Activated T-cell treated with anti-CD3 and anti-CD28 coated beads for 1 hour (primary cell): ENCODE measurements at places on chromosomes 2 and 18.

GRCh38 chr18:35114305-35114704 is 73.1 kb downstream of the MAPRE2 start:
- DNase-seq = no peak

GRCh38 chr2:19838616-19839015 is 63.2 kb downstream of the TTC32 start:
- no peak for DNase-seq

DNA sequence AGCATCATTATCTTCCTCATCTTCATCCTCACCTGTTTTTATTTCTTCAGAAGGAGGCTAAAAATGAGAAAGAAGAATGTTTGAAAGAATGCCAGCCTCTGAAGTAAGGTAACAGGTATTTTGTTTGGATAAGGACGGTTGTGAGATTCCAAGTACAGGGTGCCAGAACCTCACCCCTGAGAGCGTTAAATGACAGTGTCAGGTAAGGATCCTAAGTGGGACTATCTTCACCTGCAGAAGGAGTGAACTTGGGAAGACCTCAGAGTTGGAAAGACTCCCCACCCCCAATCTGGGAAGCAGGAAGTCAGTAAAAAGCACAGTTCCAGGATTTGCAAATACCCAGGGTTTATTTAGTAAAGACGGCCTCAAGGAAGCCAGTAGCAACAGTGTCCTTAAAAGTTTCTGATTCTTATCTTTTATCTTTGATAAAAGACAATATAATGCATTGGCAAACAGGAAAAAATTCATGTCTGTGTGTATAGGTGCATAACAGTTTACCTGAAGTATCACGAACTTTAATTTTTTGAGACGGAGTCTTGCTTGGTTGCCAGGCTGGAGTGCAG is 52.3 kb downstream of the THOC1 start:
- no peak for DNase-seq

DNA sequence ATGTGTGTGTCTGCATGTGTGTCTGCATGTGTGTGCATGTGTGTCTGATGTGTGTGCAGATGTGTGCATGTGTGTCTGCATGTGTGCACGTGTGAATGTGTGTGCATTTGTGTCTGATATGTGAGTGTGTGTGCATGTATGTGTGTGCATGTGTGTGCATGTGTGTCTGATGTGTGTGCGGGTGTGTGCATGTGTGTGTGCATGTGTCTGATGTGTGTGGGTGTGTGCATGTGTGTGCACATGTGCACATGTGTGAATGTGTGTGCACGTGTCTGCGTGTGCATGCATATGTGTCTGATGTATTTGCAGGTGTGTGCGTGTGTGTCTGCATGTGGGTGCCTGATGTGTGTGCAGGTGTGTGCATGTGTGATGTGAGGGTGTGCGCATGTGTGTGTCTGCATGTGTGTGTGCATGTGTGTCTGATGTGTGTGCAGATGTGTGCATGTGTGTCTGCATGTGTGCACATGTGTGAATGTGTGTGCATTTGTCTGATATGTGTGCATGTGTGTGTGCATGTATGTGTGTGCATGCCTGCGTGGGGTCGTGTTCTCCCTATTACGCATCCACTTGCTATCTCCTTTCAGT is 470.1 kb upstream of the HS6ST1 start:
- DNase-seq = no peak
